Inflammatory macrophage treated with lipopolysaccharide for 1 hour (primary cell): ENCODE measurements at places on chromosomes 11 and 22.
A peak's percentile ranks its signal among the peaks of the same experiment; 100 is the strongest.

DNA sequence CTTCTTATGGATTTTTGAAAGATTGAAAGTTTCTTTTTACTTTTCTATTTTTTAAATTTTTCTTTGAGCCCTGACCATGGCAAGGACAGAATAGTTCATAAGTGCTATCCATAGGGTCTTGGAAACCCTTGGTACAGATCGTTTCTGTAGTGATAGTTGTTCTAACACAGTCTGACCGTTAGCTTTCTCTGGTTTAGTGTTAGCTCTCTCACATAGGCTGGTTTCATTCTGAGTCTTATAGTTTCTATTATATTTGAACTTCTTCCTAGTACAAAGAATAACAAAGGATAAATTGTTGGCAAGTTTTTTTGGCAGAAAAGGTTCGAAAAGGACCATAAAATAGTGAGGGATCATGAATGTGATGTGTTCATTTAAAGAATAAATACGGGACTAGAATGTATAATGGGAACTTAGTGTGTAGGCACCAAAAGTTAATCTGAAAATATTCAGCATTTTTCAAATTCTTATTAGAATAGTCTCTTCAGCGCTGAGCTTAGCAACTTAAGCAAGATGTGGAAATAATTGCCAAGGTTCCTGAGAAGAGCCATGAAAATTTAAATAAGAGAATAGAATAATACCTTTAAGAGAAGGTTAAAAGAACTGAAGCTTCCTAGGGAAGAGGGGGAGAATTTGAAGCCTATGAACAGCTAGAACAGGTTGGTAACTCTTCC lies 24.1 kb downstream of the FDX1 start:
- DNase-seq = no peak

GRCh38 chr11:72856551-72857345 lies 42.5 kb downstream of the ATG16L2 start:
- peak; percentile 61 for DNase-seq

GRCh38 chr11:24697522-24698111 lies 200.8 kb downstream of the LUZP2 start:
- no peak for DNase-seq

DNA sequence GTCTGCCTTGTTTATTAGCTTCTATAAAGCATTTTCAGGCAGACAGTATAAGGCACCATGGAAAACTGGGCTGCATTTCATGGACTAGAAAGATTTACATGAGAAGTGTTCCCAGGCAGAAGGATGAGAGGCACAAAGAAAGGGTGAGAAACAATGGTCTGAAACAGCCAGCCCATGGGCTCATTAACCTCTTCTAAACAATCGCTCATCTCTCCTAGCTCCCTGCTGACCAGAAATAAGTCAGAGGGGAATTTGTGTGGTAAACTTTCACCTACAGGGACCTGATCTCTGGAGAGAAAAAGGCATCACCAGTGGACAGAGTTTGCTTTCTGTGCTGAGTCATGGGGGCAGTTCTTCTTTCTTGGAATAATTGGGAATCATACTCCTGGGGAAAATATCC lies 51.8 kb upstream of the KIRREL3 start:
- DNase-seq = no peak

- no peak for DNase-seq
Observed at GRCh38 chr11:57779276-57779675, 17.7 kb downstream of the CTNND1 start.

DNA sequence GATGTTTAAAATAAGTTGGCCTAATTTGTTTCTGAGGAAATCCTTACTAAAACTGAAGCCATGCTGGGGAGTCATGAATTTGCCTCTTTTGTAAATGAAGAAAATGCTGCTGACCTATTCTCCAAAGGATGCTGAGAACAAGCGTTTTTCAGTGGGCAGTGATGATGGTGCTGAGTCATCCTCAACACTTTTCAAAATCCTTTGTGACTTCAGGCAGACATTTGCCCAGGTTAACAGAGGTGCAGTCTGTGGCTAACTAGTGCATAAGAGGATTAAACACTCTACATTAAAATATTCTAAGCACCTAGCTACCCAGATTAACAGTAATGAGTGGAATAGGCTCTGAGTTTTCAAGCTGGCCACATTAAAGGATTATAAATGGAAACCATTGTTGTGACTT lies 509.0 kb downstream of the DLG2 start:
- DNase-seq = no peak

GRCh38 chr11:115927823-115928329 lies 423.7 kb upstream of the CADM1 start:
- no peak for DNase-seq

GRCh38 chr22:47600281-47600680 lies 837.8 kb downstream of the TBC1D22A start:
- no peak for DNase-seq

DNA sequence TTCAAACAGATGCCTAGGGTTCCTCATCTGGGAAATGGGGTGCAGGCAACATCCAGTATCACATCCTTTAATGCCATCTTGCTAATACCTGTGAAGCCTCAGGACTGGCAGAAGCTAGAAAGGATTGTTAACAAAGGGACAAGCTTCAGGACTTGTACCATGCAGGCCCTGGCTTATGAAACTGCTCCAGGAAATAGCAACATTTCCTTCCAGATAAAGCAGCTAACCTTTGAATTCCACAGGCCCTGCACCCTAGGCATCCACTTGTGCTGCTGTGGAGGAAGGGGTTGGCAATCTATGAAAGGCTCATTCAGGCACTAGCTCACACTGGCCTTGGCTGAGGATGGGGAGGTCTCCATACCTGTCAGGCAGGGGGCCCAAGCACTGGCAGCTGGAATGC lies 87.2 kb downstream of the BTBD10 start:
- DNase-seq = no peak

- DNase-seq = peak; percentile 59
Observed at GRCh38 chr11:9269492-9270013, 4.4 kb upstream of the DENND5A start.

GRCh38 chr11:115895594-115895993 lies 391.4 kb upstream of the CADM1 start:
- no peak for DNase-seq

DNA sequence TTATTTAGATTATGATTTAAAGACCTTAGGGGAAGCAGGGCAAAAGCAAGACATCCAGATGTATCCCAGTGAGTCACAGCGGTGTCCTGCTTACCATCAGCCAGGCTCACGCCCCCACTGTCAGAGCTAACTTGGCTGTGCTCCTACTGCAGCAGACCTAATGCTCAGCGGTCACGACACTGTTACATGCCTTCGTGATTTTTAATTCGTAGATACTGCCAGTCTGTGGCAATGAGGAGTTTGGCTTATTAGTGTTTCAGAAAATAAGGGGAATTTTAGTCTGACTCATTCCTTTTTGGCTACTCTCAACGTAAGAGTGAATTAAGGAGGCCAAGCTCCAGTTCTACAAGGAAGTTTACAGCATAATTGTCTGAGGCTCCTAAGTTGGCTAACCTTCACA lies 22.7 kb downstream of the EFCAB6 start:
- DNase-seq = no peak

DNA sequence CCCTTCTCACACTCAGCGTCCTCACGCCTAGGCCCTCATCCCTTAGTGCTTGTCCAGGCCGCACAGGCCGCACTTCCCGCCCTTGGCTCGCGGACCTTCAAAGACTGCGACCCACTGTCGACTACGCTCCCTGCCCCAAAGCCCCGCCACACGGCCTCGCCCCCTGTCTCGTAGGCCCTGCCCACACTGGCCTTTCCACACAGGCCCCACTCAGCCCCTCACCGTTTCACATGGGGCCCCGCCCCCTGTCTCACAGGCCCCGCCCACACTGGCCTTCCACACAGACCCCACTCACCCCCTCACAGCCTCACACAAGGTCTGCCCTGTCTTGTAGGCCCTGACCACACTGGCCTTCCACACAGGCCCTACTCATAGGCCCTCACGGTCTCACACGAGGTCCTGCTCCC lies 11.0 kb downstream of the NRXN2 start:
- DNase-seq = no peak

DNA sequence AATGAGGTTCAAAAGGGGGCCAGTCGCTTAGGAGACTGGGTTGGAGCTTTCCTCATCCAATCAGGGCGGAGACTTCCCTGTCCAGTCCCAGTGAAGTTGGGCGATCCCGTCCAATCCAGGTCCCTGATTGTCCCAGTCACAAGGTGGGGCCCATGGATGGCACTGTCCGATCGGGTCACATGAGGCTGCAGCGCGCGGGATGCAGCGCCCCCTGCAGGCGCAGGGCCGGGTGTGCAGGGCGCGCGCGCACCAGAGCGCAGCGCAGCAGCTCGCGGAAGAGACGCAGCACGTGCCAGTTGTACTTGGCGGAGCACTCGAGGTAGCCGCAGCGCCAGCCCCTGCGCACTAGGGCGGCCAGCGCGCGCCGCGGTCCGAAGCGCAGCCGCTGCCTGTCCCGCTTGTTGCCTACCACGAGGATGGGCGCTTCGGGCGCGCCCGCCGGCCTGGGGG lies 2.3 kb downstream of the RASL10A start:
- peak; percentile 39 for DNase-seq

DNA sequence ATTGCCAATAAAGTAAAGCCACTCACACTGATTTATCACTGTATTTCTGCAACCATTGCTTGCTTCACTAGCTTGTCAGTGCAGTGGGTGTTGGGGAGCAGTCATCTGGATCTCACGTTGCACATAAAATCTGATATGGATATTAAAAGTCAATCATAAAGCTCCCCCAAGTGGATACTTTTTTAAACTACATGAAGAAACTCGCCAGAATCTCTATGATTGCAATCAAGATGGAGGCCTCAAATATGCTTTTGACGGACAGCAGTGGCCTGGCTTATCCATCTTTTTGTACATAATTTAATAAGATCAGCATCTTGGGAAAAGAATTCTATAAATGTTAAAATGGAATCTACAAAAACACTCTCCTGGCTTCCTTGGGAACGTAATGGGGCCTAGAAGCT lies 137.7 kb downstream of the WT1 start:
- DNase-seq = peak; percentile 25

- DNase-seq = no peak
Observed at GRCh38 chr11:67490727-67491065, 7.9 kb downstream of the AIP start.

- no peak for DNase-seq
Observed at GRCh38 chr22:47625531-47626427, 863.3 kb downstream of the TBC1D22A start.

DNA sequence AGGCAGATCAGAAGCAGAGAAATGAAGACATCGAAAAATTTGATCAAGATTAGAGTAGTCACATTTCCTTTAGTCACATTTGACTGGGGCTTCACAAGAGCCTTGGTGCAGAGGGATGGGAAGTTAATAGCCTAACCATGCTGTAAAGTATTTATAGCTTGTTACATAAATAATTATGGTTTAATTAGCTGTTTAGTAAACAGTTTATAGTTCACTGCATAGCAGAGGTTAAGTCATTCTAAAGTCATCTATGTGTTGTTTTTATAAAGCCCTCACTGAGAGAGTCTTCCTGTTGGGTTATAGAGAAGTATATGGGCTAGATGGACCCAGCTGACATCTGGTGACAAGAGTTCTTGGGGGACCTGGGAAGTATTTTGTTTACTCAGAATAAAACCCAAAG lies 47.1 kb downstream of the INSC start:
- DNase-seq = no peak

GRCh38 chr22:28375761-28376534 lies 303.7 kb downstream of the TTC28 start:
- no peak for DNase-seq

DNA sequence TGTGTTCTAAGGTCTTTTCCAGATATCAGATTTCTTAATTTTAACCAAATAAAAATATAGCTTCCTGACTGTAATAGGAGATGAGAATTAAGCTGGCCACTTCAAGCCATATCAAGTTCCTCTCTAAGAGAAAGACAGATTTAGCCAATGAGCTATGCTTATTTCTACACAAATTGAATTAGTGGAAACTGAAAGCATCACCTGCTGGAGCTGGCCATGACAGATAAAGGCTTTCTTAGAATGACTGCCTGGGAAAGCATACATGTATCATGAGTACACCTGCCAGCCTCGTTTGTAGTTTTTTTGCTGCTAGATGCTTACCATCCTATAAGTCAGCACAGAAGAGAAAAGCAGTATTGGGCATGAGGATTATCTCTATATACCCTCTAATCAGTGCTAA lies 53.5 kb upstream of the DBX1 start:
- no peak for DNase-seq

DNA sequence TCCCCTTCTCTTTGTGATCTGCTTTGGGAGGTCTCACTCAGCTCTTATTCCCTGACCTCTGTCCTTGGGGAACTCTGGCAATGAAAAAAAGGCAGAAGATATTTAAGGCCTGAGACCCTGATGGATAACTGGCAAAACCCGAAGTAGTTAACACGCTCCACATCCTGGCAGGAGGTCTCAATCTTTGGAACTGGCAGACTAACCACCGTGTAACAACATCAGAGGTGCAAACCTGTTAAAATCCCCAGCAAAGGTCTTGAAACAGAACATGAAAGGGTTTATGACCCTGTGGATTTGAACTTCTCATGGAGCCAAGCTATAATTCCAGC lies 160.3 kb downstream of the DBX1 start:
- no peak for DNase-seq

GRCh38 chr11:83692675-83693074 lies 406.5 kb upstream of the CCDC90B start:
- DNase-seq = no peak

DNA sequence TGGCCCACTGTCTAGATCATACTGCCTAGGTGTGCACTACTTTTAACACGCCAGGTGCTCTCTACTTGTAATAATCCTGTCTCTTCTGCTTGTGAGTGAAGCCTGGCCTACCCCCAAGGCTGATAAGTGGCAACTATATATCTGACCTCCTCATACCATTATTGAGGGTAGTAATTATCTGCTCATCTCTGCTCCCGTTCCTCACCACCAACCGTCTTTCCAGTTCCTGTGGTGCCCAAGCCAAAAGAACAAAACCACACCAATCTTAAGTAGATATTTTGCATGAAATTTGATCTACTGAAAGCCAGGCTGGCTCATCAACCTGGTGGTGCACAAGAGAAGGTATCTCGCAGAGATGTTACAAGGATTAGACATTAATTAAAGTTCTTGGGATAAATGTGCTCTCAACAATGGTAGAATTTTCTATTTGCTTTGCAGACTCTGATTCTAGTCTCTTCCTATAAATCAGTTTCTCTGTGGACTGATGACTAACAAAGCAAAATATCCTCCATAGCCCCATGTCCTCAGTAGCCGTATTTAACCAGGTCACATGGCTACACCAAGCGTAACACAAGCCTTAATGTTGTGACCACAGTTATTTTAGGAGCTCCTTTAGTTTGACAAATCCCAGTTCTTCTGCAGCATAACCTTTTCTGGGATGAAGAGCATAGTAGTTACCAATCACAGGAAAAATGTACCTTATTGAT lies 267.2 kb downstream of the NTM start:
- DNase-seq = no peak

- DNase-seq = peak; percentile 6
Observed at GRCh38 chr22:31870890-31871289, 73.4 kb upstream of the YWHAH start.

DNA sequence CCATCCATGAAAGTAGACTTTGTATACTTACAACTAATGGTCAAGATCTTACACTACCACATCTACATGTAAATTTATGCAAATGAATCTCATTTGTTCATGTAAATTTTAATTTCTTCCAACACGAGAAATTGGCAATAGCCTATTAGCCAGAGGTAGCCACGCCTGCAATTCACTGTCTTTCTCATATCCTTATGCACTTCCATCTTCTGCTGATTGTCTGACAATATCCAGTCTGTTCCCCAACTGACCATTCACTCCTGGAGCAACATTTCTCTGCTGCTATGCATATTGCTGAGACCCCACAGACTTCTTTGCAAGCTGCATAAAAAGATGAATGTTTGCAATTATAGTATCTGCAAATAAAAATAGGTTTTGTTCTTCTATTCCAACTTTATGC lies 2.5 kb downstream of the NNMT start:
- DNase-seq = no peak
